Esophagus squamous epithelium (tissue), 5 donors: ENCODE measurements at places on chromosomes 7 and 10. TPM values are rescaled to one million over a fixed set of nuclear protein-coding genes. Genes with fewer than 3 reads are reported as not detected.

- no peak for DNase-seq
These were observed 250.0 kb upstream of the KLF6 start for GRCh38 chr10:4034907-4035598.

GRCh38 chr7:80443325-80443724 is 68.5 kb downstream of the GNAT3 start:
- DNase-seq = no peak

DNA sequence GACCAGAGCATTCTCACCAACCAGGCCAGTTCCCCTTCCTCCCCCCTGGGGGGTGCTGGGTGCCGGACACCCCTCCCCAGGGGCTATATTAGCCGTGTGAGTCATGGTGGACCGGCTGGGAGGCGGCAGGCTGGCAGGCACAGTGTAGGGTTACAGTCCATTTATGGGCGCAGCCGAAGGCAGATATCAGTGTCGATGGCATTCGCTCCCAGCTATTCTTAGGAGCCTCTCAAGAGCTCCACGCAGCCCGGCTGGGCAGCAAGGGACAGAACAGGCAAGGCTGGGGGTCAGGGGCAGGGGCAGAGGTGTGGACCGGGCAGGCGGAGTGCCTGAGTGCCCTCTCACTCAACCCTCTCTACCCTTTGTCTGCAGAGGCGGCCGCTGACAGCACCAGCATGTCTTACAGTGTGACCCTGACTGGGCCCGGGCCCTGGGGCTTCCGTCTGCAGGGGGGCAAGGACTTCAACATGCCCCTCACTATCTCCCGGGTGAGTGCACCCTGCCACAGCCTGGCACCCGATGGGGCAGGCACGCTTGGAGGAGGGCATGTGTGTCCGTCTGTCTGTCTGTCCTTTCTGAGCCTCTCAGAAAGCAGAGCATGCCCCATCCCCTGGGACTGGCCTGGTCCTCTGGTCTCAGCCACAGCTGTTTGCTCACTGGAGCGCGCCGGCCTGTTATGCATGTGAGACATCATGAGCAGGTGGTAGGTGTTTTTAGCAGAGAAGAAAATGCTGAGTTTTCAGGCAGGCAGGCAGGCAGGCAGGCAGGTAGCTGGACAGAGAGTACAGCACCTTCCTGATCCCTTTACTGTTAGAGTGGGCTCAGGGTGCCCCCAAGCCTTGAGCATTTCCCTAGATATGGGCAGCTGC is at the start of gene LDB3:
Gene LDB3 (plus strand): TSS at position 215 of the 869 bp plus-strand sequence. CDS start 181 bp downstream, at position 396.
- no peak for DNase-seq

Gene CDH23
- total RNA-seq = 1.2 TPM

DNA sequence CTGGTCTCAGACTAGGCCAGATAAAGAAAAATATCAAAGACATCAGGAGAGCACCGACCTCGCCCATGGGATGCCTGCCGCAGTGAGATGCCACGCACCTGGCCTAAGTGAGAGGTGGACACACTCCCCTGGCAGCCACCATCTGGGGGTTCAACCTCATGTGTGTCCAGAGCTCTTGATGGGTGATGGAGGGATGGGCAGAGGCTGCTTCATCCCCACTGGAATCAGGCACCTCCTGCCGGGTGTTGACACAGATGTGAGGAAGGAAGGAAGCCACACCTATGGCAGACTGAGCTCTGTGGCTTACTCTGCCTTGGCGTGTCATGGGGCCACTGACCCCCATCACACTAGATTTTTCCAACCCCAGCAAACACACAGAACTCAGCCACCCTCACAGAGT is 11.4 kb downstream of the ZNF488 start:
- no peak for DNase-seq

Gene ZPBP
- not detected for total RNA-seq
